ENCODE measurements at places on chromosomes 11 and 22.

- DNase-seq, result no peak
Observed at GRCh38 chr22:19319281-19319680, 27.8 kb upstream of the CLTCL1 start.

GRCh38 chr11:10666556-10667520 is 26.7 kb downstream of the IRAG1 start:
- DNase-seq, result no peak

GRCh38 chr11:98411777-98412176 is 609.0 kb upstream of the CNTN5 start:
- DNase-seq, result no peak

- no peak for DNase-seq
Observed at GRCh38 chr22:36141481-36141880, 19.1 kb downstream of the APOL3 start.

- DNase-seq, result no peak
Observed at GRCh38 chr11:29900382-29900781, 116.4 kb downstream of the KCNA4 start.

GRCh38 chr11:111039982-111040381 is 205.5 kb upstream of the POU2AF2 start:
- DNase-seq, result no peak

DNA sequence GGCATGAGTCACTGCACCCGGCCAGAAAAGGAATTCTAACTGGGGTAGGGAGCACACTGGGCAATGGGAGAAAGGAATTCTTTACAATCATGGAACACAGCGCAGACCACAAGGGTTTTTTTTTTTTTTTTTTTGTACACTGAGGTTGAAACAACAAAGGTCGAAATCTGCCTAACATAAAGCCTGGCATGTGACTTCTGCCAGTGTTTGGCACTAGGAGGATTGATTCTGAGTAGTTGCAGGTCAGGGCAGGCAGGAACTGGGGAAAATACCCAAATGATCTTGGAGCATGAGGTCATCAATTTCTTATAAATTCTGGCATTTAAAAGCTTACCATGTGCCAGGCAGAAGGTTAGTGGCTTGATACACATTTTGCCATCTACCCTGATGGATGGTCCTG is 202.0 kb upstream of the SNX19 start:
- no peak for DNase-seq

GRCh38 chr22:27952091-27952490 is 33.0 kb upstream of the PITPNB start:
- DNase-seq, result no peak

- DNase-seq, result no peak
Observed at GRCh38 chr11:78730267-78730824, 155.7 kb upstream of the NARS2 start.

GRCh38 chr22:44085743-44086270 is 61.7 kb downstream of the PARVB start:
- no peak for DNase-seq

DNA sequence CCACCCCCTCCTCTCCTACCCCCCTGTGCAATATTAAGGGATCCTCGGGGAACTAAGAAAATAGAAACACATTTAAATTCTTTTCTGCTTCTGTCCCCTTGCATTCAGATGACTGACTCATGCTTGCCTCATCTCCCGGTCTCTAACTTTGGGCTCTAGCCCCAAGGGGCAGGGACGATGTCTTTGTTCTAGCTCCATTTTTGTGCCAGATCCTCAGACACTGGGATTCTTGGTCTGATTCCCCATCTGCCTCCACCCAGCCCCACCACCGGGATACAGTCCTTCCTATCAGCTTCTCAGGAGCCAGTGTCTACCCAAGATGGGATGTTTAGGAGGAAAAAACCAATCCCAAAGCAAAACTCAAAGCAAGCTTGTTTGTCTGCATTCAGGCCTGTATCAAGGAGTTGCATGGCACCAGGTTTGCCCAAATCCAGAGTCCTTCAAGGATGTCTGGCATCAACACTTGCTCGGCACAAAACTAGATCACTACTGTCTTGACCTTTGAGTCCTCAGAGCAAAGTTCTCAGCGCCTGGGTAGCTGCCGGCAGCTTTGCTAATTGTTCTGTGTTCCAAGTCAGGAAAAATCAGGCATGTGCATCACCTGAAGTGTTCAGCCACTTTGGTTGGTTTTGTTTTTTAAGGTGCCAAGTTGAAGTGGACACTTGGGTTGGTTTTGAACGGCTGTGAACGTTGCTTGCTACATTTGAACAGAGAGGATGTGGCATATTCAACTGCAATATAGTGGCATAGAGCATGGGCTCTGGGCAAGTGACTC is 212.8 kb downstream of the DSCAML1 start:
- no peak for DNase-seq

DNA sequence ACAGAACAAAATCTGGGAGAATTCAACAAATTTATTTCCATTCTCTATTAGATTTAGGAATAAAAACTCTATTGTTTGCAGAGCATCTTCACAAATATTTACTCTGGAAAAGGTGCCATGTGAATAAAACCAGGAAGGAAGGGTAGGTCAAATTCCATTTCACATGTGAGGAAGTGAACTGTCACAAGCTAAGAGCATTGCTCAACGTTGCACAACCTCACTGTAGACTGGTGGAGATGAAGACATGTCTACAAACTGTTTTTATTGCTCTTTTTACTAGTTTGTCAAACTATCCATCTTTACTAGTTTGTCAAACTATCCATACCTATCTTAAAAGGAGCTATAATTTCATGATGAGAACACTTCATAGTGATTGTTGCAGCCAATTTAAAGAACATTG is 236.4 kb downstream of the CNTN5 start:
- DNase-seq, result no peak

- DNase-seq, result no peak
Observed at GRCh38 chr11:76653012-76653673, 17.4 kb downstream of the LRRC32 start.

DNA sequence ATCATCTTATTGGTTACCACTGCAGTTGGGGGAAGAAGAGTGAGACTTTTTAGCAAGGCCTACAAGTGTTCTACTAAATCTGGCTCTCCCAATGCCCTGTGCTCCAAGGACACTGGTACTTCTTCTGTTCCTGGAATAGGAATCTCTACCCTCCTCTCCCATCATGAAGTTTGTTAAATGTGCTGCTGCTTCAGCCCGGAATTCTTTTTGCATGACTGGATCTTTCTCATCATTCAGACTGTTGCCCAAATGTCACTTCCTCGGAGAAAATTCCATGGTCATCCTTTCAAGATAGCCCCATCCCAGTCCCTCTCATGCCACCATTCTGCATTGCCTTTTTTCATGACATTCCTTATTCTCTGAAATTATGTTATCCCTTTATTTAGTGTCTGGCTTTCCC is 400.8 kb downstream of the SOX6 start:
- DNase-seq, result no peak

GRCh38 chr22:48071305-48071704 is 1308.9 kb downstream of the TBC1D22A start:
- no peak for DNase-seq

DNA sequence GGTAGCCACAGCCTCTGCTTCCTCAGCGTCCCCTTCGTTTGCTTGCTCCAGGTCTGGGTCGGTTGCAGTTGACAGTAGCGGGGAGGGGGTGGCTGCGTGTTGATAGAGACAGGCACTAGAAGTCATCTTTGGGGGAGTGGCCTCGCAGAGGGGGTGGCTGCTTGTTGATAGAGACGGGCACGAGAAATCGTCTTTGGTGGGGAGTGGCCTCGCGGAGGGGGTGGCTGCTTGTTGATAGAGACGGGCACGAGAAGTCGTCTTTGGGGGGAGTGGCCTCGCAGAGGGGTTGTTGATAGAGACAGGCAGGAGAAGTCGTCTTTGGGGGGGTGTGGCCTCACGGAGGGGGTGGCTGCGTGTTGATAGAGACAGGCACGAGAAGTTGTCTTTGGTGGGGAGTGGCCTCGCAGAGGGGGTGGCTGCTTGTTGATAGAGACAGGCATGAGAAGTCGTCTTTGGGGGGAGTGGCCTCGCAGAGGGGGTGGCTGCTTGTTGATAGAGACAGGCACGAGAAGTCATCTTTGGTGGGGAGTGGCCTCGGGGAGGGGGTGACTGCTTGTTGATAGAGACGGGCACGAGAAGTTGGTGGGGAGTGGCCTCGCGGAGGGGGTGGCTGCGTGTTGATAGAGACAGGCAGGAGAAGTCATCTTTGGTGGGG is 328.3 kb downstream of the TBC1D22A start:
- no peak for DNase-seq

- no peak for DNase-seq
Observed at GRCh38 chr11:45226901-45227300, 59.2 kb downstream of the SYT13 start.
